ENCODE measurements at places on chromosomes 7 and 10.
A peak's percentile ranks its signal among the peaks of the same experiment; 100 is the strongest.

GRCh38 chr7:116219834-116220233, 9.5 kb downstream of the TES start:
- DNase-seq = no peak

DNA sequence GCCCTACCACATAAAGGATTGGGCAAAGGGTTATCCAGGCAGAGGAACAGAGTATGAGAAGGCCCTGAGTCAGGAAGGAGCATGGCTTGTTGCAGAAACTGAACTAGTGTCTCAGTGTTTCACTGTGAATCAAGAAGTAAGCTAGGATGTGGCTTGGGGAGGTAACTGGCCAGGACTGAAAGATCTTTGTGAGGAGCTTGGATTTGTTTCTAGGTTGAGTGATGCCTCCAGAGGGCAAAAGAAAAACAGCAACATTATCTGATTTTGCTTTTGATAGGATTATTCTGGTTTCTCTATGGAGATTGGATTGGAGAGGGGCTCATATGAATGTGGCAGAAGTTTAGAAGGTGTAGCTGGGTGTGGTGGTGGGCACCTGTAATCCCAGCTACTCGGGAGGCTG, 137.9 kb upstream of the HDAC9 start:
- peak; percentile 17 for DNase-seq

DNA sequence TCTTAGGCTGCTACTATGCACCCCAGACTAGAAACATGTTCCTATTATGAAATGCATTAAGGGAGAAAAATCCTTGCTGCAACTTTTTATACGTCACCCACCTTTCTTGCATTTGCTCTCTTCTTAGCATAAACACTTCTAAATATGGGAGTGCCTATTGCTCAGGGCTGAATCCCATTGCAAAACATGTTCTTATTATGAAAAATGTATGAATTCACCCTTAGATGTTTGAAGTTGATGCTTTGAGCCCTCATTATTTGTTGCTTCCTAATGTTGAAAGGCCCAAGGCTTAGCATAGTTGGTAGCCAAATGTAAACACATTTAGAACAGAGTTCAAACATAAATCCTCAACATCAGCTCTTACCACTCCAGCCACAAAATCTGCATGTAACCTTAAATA, 52.8 kb downstream of the BMPER start:
- DNase-seq = no peak

DNA sequence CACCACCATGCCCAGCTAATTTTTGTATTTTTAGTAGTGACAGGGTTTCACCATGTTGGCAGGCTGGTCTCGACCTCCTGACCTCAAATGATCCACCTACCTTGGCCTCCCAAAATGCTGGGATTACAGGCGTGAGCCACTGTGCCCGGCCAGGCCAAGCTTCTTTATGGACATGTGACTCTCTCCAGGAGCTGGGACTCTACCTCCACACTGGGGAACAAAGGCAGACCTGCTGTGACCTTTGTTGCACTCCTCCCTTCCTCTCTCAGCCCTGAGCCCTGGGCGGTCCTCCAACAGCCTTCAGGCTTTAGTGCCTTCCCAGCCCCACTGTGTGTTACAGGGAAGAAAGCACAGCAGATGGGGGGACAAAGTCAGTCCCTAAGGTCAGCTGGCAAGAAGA, 55.0 kb upstream of the DUSP5 start:
- DNase-seq = no peak

GRCh38 chr7:142519079-142520078, 229.9 kb upstream of the PRSS1 start:
- DNase-seq = peak; percentile 36

DNA sequence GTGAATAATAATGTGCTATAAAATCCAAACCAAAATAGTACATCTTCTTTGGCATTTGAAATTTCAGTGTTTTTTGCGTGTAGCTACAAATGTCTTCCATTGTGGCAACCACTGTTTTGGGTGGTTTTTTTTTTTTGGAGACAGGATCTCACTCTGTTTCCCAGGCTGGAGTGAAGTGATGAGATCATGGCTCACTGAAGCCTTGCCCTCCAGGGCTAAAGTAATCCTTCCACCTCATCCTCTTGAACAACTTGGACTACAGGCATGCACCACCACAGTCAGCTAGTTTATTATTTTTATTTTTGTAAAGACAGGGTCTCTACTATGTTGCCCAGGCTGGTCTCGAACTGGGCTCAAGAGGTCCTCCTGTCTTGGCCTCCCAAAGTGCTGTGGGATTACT, 455.1 kb downstream of the AUTS2 start:
- DNase-seq = no peak

- DNase-seq = no peak
Measured at GRCh38 chr7:151550656-151551286, 31.1 kb upstream of the RHEB start.

- DNase-seq = peak; percentile 57
Measured at GRCh38 chr7:44284216-44284615, 41.2 kb downstream of the CAMK2B start.

DNA sequence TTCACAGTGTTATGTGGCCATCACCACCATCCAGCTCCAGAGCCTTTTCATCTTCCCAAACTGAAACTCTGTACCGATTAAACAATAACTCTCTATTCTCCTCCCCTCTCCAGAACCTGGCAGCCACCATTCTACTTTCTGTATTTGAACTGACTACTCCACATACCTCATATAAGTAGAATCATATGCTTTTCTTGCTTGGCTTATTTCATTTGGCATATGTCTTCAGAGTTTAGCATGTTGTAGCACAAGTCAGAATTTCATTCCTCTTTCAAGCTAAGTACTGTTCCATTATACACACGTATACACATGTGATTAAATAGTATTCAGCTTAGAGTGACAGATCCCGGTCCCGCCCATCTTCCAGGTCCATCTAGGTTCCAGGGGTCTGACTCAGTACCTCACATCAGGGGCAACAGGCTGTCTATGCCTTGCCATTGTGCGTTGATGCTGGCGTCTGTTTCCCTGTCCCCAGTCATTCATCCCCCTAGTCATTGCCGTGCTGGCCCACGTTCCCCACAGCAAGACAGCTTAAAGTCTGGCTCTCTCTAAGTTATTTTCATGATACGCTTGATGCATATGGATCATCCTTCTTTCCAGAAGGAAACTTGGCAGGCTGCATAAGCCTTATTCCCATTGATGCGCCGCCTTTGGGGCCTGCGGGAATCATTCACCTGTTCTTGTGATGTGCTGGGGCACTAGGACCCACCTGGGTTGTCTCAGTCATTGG, 108.3 kb downstream of the CHN2 start:
- no peak for DNase-seq

DNA sequence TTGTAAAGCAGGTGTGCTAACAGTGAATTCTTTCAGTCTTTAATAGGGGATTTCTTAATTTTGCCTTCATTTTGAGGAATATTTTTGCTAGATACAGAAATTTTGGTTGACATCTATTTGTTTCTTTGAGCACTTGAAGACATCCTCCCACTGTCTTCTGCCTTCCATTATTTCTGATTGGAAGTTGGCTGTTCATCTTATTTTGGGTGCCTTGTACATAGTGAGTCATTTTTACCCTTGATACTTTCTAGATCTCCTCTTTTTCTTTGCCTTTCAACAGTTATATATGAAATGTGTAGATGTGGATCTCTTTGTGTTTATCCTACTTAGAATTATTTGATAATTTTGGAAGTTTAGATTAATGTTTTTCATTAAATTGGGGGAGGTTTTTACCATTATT, 631.0 kb downstream of the AUTS2 start:
- DNase-seq = no peak

- no peak for DNase-seq
Measured at GRCh38 chr10:60200012-60200681, 189.5 kb downstream of the ANK3 start.

- DNase-seq = no peak
Measured at GRCh38 chr7:24192053-24192452, 91.9 kb upstream of the NPY start.

- no peak for DNase-seq
Measured at GRCh38 chr7:116526897-116527296, 2.1 kb downstream of the CAV1 start.

DNA sequence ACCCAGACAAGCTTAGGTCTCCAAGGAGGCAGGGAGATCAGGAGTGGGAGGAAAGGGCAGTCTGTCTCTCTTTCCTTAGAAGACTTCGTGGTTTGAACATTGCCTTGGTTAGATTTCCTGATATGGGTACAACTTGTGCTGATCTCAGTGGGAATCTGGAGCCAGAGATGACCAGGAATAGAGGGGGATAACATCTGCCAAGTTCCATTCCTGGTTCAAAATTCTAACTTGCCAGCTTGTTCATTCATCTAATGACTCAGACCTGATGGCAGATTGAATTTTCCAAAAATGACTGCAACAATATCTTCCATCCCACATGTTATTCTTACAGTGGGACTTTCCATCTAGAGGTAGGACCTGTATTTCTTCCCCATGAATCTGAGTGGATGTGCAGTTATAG, 394.3 kb upstream of the PODXL start:
- no peak for DNase-seq

GRCh38 chr10:92657024-92657423, 32.7 kb upstream of the HHEX start:
- DNase-seq = peak; percentile 16

DNA sequence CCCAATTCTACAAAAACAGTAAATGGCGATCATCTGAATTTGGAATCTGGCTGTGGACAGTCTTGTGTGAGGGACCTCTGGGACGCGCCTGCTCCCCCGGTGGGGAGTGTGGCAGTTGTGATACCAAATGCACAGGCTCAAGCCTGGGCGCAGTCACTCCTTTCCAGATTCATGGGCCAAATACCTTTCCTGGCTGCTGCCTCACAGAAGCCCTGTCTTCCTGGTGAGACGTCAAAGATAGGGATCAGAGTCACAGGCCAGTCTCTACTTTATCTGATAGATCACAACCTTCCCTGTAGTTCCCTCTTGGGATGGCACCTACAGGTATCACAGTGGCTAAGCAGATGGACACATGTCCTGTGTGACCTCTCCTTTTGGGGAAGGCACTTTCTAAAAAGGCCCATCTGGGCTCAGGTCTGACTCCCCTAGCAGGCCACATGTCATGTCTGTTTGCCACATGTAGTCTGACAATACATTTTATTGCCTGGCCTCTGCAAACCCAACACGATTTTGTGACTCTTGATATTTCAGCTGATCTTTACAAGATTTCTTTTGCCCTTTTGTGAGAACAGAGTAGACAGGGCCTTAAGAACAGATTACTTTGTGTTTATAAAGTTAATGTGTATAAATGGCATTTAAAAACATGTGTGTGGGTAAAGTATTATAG, 150.1 kb downstream of the SNX10 start:
- DNase-seq = no peak
